Neuronal stem cell (in vitro differentiated cells): ENCODE measurements at places on chromosomes 2 and 18.

- DNase-seq: no peak
Observed at GRCh38 chr2:84800194-84800805, 80.6 kb downstream of the TRABD2A start.

- DNase-seq: no peak
Observed at GRCh38 chr18:63980896-63981460, 11.1 kb downstream of the SERPINB8 start.

- DNase-seq: peak; percentile 56
Observed at GRCh38 chr2:111121028-111121827, 514 bp downstream of the BCL2L11 start.

- no peak for DNase-seq
Observed at GRCh38 chr2:17657759-17658158, 95.9 kb downstream of the SMC6 start.

DNA sequence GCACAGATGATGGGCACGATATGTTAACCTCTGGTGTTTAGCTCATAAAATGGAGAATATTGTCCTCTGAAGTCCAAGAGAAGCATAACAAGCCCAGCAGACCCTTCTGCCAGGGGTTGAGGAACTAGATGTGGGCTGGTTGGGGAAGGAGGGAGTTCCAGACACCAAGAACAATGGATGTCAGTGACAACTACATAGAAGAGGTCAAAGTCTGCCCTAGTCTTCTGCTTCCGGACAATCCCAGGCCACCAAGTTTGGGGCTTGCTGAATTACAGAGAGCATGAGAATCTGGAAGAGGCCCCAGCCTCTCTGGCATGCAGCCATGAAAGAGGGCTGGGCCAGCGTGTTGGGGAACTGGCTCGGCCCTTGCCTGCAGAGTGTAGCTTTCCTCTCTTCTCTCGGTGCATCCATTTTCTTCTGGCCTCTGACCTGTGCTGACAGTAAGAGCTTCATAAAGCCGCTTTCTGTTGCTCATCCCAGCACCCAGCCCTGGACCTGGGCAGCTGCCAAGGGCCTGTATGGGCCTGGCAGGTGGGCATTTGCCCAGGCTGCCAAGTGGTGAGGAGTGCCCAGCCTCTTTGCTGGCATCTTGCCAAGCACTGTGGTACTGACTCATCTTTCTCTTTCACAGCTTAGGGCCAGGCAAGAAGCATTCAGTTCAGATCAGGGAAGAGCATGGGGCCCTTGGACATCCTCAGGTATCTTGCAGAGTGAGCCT is 14.6 kb upstream of the LAPTM4A start:
- DNase-seq: no peak

DNA sequence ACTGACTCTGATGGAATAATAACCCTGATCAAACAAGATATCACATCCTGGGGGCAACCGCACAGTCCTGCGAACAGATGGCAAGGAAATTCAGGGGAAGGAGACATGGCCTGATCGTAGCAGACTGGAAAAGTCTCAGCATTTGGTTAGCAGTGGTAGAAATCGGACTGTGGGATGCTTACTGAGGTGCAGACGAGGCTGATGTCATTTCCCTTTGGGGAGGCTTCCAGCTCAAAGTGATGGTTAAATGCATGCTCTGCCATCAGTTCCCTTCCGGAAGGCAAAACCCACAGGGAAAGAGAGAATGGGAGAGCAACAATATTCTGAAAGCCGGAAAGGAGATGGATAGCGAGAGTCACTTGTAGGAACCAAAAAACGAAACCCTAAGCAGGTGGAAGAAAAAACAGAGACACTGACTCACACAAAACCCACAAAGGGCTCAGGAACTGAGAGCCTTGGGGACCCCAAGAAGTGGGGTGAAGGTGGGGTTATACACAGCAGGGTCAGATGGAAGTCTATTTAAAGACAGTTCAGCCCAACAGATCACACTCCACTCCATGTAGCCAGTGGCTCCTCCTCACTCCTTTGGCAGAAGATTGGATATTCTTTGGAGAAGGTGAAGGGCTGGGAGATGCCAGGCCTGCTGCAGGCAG is 93.1 kb downstream of the INPP5D start:
- DNase-seq: no peak

GRCh38 chr2:54897420-54898310 is 152.6 kb downstream of the RTN4 start:
- DNase-seq: no peak

- no peak for DNase-seq
Observed at GRCh38 chr2:108907822-108908712, 81.0 kb downstream of the EDAR start.
